ENCODE measurements at places on chromosomes 5 and 9. TPM values are rescaled to one million over a fixed set of nuclear protein-coding genes. Genes with fewer than 3 reads are reported as not detected.

DNA sequence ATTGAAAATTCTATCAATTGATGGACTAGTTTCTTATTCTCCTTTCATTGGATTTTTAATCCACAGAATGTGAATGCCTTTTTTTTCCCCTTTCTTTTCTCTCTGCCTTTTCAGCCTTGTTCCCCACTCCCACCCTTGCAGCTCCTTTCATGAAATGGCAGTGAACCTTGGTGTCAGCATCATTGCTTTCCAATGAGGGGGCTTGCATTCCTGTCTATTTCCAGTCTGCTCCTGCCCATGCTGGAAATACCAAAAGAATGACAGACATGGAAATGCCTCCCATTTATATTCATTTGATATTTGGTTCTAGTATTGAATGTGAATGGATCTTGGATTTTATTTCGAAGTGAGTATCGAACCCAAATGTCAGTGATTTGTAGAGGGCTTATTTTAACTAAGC is 162.7 kb upstream of the SGCD start:
- DNase-seq = no peak

The NR3C1 gene
- 33.8 TPM for polyA plus RNA-seq

DNA sequence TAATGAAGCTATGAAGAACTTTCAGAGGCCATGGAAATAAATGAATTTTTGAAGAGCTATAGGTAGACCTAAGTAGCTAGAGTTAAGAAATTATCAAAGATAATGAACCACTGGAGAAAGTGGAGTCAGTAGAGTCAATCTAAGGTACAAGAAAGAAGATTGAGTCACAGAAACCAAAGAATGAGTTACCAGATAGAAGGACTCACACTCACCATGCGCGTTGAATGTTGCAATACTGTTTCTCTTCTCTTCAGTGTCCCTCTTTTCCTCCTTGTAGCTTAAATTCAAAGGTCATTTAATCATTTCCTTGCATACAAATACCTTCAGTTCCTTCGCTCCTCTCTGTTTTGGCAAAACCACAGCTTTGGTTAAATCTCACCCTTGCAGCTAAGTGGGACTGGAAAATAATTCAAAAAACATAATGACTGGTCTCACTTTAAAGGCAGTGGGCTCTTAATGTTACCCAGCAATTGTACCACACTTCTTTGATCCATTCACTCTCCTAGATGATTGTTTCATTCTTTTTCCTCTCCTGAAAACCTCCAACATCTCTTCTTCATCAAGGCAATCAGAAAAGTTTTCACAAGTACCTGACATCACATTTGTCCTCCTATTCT is 58.3 kb downstream of the NIPBL start:
- DNase-seq = no peak

GRCh38 chr9:109440797-109441287 is 57.3 kb downstream of the PTPN3 start:
- peak; percentile 55 for DNase-seq

DNA sequence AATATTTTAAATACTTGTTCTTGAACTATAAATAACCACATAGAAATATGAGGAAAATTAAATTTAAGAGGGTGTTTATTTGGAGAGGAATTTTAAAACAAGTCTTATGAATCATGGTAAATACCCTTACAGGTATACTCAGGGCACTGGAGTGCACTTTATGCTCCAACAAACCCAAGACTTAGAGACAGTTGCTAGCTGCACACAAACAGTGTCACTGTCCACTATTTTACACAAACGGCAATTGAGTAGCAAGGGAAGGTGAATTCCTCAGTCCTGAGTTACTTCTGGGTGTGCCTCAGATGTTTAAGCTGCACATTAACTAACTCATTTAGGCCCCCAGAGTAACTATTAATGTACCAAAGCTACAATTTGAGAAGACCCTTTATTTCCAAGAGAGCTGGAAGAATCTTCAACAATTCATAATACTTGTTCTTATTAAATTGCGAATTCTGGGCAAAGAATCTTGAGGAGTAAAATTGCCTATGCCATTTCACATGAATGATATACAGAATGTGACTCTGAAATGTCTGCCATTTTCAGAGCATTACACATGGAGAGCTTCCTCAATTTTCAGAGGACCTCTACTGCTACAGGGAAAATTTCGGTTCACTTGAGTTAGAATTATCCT is 371.2 kb downstream of the PDE4D start:
- DNase-seq = peak; percentile 16

The SLC2A6 gene
- 1.8 TPM for polyA plus RNA-seq

The TMEM215 gene
- polyA plus RNA-seq = 0.15 TPM

DNA sequence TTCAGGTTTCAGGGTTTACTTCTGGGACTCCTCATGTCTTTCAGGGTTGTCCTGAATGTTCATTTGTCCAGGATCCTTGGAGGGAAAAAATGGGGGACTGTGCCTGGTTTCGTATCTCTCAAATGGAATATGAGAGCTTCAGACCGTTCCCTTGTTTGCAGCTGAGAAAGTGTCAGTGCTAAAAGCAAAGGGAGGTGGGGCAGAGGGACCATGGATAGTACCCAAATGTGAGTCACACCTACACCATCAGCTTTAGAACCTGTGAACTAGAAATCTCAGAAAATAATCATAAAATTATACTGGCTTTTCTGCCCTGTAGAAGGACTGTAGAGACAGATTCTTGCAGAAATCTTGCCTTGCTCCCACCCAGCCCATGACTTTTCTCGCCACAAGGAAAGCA is 84.3 kb upstream of the TAF11L2 start:
- DNase-seq = no peak

The CLIC3 gene
- polyA plus RNA-seq = 0.57 TPM

DNA sequence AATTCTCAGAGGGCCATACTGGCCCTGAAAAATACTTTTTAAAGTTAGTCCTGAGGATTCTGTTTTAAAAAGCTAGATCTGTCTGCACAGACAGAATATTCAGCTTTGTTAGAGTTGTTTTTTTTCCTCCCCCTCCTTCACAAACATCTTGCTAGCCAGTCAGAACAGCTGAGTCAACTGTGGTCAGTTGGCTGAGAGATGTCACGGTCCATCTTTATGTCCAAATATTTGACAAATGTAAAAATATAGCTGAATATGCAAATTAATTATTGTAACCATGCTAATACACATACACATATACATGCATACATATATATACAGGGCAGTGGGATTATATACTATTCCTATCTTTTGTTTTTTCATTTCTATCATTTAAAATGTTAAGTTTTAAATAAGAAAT is 33.9 kb downstream of the UNC13B start:
- DNase-seq = no peak

GRCh38 chr9:99860266-99860665 is 38.6 kb downstream of the NR4A3 start:
- peak; percentile 58 for DNase-seq

DNA sequence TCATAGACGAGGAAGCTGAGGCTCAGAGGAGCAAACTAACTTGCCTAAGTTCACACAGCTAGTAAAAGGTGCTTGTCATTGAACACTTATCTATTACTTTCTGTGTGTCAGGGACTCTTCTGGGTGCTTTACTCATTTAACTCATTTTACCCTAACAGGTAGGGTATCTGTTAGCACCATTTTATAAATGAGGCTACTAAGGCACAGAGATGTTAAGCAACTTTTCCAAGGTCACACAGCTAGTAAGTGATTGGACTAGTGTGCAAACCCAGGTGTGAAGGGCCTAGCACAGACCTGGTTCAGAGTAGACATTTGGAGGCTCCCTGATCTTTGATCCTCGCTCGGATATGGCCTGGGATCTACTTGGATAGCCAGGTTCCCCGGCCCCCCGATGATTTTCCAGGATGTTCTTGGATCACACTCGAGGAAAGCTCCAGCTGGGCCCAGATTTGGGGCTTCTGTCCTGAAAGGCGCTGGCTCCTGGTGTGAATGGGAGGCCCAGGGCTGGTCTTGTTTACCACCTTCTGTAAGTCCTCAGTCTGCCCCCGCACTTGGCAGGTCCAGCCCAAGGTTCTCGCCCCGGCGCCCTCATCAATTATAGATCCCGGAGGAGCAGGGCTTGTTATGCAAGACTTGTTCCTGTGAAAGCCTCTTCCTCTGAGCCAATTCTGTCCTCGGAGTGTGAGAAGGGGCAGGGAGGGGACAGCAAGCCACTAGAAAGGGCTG is 37.5 kb downstream of the GSN start:
- no peak for DNase-seq

DNA sequence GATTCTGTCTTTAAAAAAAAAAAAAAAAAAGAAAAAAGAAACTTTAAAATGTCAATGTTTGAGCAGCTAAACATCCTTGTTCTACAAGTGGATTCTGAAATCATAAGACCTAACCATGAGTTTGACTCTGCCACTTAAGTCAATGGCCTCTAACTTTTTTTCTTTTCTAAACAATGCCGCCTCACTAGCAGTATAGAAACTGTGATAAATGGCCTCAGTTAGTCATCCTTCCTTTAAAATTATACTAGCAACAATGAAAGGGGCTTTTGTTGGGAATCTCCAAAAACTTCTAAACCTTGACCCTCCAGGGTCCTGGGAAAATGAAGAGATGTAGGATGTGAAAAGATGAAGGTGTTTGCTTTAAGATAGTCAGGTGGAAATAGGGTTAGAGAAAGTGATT is 71.1 kb downstream of the FBXL7 start:
- no peak for DNase-seq

DNA sequence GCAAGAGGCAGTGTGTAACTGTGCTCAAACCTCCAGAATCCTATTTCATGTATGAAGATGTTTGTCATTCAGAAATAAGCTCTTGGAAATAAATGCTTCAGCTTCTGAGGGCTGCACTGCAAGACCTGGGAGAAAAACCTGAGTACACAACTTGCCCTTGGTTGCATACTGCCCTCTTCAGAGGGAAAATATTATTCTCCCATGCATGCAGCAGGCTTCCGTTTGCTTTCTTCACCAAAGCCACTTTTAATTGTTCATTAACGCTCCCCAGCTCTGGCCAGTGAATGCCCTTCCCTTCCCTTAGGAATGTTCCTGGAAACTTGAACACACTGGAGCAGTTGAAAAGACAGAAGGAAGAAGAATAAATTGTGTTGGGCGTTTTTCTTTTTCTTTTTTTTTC is 2.5 kb upstream of the WHRN start:
- DNase-seq = no peak

GRCh38 chr5:140568443-140569063 is 3.9 kb downstream of the SLC35A4 start:
- no peak for DNase-seq

GRCh38 chr9:121115466-121115865 is 40.7 kb downstream of the CNTRL start:
- DNase-seq = no peak

GRCh38 chr5:139829471-139829870 is 33.9 kb downstream of the PSD2 start:
- DNase-seq = no peak

DNA sequence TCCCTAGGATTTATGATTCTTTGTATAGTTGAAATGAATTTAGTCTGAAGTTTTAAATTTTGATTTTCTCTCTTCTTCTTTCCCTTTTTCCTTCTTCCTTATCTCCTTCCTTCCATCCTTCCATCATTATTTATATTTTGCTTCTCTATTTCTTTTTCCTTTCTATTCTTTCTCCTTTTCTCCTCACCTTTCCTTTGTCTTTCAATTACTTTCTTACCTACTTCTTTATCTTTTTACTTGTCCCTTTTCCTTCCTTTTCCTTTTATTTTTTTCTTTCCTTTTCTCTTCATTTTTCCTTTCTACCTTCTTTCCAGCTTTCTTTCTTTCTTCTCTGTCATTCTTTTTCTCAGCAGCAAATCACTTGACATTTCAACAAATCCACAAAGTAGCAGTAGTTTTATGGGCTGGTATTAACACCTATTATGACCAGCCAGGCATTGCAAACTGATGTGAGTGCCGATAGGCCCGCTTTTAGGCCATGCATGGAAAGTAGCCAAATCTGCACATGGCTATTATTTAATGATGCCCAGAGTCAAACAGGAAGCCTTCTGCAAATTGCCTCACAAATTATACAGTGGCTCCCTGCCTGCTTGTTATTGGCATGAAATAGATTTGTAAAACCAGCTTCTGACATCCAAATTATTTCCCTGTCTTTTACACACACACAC is 37.1 kb upstream of the NR3C1 start:
- DNase-seq = peak; percentile 38

- no peak for DNase-seq
These were observed 21.7 kb downstream of the SKIC3 start for GRCh38 chr5:95533106-95533505.

The SPATA31C1 gene
- 0.80 TPM for polyA plus RNA-seq

The CCDC152 gene
- 13.5 TPM for polyA plus RNA-seq

DNA sequence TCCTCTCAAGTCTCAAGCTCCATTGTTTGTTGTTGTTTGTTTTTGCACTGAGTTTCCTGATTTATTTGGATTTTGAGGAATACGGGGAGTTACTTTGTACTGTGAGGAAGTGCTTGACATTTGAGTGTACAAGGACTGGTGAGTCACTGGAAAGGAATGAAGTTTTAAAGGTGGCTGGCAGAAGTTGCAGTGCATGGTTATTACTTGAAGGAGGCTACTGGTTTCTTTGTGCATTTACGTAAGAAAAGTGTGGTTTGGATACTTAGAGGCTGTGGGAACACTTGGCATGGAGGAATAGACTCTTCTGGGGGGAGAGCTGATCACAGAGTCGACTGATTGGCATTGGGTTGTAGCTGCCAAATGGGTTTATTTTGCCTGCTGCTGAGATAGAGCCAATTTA is 919.0 kb downstream of the TAF11L14 start:
- DNase-seq = no peak

GRCh38 chr5:32713770-32714381 is 2.8 kb downstream of the NPR3 start:
- no peak for DNase-seq

GRCh38 chr5:55364537-55365055 is 56.8 kb downstream of the MTREX start:
- no peak for DNase-seq

GRCh38 chr5:78062645-78063044 is 231.9 kb downstream of the AP3B1 start:
- DNase-seq = no peak

DNA sequence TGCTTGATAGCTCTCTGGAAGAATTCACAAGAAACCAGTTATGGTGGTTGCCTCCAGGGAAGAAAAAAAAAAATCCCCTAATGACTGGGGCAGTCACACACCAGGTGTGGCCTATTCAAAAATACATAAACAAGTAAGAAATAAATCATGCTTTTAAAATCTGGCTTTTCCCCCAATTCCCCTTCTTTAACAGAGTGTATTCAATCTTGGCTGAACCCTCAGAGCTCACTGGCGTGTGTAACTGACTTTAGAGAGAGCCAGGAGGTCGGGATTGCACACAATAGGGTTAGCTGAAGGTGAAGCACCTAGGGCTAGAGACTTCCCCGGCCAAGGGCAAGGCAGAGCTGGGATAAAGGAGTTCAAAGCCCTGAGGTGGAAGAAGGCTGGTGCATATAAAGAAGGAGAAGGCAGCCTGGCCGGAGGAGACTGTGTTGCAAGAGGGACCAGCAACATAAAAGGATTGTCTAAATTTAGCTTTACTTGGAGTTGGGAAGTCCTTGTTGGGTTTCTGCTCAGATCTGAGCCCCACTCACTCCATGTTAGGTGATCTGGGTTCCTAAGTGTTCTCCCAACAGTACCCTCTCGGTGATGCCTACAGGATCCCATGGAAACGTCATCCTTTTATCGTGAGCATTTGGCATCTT is 19.7 kb downstream of the FNBP1 start:
- no peak for DNase-seq

- DNase-seq = no peak
These were observed 89.3 kb upstream of the TNC start for GRCh38 chr9:115207003-115207836.

The IL4 gene
- polyA plus RNA-seq = 0.37 TPM

The PCDHGC4 gene
- polyA plus RNA-seq = 3.3 TPM

- no peak for DNase-seq
These were observed 24.4 kb downstream of the SHC3 start for GRCh38 chr9:89154218-89154617.

GRCh38 chr9:131530546-131530919 is 530 bp downstream of the UCK1 start:
- no peak for DNase-seq

- DNase-seq = no peak
These were observed 34.0 kb upstream of the PPP1R2B start for GRCh38 chr5:156815988-156816599.

The CCL28 gene
- polyA plus RNA-seq = 3.2 TPM
